ENCODE measurements at places on chromosomes 5 and 9.

GRCh38 chr5:36685631-36686288, 79.4 kb downstream of the SLC1A3 start:
- no peak for DNase-seq

DNA sequence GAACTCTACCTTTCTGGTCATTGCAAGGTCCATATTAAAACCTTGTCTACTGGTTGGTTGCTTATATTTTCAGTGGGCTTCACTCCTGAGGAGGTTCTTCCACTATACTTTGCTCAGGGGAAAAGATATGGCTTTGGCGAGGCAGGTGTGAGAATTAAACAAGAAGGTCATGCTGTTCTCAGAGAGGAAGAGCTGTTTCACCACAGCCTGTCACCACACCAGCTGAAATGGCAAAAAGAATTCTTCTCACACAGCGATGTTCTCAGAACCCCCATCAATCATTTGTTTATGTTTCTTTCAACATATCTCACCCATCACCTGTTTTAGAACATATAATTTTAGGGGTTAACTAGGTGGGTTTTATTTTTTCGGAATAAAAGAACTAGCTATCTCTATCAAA, 38.6 kb downstream of the CAPSL start:
- DNase-seq = no peak

GRCh38 chr5:98905857-98906688, 22.7 kb downstream of the CHD1 start:
- DNase-seq = no peak

DNA sequence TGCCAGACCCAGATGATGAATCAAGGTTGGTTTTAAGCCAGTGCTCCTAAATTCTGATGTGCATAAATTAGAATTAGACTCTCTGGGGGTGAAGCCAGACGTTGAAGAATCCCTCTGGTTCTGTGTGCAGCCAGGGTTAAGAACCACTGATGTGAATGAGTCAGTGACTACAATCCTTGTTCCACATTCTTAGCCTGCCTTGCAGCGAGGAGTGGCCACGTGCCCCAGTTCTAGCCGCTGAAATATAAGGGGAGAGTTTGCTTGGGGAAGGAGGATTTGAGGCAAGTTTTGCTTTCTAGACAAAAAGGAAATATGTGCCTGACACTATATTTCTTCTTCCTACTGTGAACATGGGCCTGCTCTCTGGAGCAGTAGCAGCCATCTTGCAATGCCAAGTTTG, 34.2 kb upstream of the MSH3 start:
- DNase-seq = no peak
